Epithelial cell of esophagus (primary cell): ENCODE measurements at places on chromosomes 5 and 9.
A peak's percentile ranks its signal among the peaks of the same experiment; 100 is the strongest.

GRCh38 chr5:69288688-69289087 lies 43.9 kb downstream of the CCDC125 start:
- DNase-seq, result no peak

DNA sequence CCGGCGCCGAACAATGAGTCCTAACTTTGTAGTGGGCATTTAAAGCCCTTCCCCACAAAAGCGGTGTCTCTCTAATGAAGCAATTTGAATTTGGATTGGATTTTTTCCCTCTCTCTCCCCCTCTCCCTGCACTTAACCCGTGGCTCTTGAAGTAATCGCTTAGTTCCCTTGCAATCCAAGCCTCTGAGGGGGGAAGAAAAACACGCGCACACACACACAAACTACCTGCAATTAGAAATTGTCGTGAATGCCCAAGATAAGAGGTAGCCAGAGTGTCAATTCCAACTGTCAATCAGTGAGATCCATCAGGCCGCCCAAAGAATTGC lies 1.2 kb downstream of the LHX6 start:
- DNase-seq, result no peak

- no peak for DNase-seq
Observed at GRCh38 chr5:63249960-63250359, 671.3 kb downstream of the LRRC70 start.

- no peak for DNase-seq
Observed at GRCh38 chr9:130638284-130639123, 25.9 kb upstream of the PRDM12 start.

DNA sequence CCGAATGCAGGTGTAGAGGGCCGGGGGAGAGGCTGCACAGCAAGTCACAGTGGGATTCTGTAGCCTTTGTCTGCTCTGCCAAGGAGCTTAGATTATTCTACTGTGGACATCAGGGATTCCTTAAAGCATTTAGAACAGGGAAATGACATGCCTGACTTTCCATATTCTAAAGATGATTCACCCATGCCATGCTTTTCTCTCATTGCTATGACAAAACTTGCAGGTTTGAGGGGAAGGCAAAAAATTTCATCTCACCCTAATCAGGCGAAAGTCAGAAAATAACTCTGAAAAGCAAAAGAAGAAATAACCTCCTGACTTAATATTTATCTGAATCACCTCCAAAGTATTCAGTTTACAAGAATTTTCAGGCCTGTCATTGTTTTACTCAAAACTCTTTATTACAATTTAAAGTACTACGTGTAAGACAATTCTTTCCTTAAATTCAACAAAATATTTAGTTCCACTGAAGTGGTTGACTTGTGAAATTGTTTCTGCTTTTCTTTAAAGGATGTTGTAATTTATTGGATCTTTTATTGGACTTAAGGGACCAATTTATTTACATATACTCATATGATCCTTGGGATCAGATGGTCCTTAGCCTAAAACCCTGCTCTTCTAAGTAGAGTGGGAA lies 30.0 kb upstream of the GAS1 start:
- peak; percentile 50 for DNase-seq

GRCh38 chr9:136483589-136484152 lies 831 bp upstream of the SEC16A start:
- peak; percentile 86 for DNase-seq

DNA sequence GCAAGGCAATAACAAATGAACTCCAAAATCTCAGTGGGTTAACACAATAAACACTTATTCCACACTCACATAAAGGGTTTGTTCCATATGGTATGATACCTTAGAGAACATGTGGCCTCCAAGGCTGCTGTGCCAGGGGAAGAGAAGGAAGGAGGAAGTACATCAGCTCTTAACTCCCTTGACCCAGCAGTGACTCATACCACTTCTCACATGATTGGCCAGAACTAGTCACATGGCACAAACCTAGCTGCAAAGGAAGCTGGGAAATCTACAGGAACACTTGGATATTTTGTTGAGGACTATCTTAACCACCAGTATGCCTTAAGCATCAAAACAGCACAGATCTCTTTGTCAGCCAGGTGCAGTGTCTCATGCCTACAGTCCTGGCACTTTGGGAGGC lies 99.3 kb downstream of the SLIT3 start:
- DNase-seq, result peak; percentile 5

- DNase-seq, result peak; percentile 21
Observed at GRCh38 chr5:77683171-77683732, 44.7 kb upstream of the OTP start.

GRCh38 chr9:124887832-124888231 lies 25.9 kb downstream of the ARPC5L start:
- no peak for DNase-seq

GRCh38 chr5:151092762-151093161 lies 11.9 kb upstream of the TNIP1 start:
- DNase-seq, result peak; percentile 85

- DNase-seq, result no peak
Observed at GRCh38 chr5:50415912-50416311, 25.2 kb downstream of the EMB start.

GRCh38 chr5:172442592-172442991 lies 11.7 kb downstream of the SH3PXD2B start:
- DNase-seq, result no peak

GRCh38 chr9:37157726-37158377 lies 37.5 kb downstream of the ZCCHC7 start:
- DNase-seq, result no peak
